ENCODE measurements at places on chromosomes 2 and 18.

DNA sequence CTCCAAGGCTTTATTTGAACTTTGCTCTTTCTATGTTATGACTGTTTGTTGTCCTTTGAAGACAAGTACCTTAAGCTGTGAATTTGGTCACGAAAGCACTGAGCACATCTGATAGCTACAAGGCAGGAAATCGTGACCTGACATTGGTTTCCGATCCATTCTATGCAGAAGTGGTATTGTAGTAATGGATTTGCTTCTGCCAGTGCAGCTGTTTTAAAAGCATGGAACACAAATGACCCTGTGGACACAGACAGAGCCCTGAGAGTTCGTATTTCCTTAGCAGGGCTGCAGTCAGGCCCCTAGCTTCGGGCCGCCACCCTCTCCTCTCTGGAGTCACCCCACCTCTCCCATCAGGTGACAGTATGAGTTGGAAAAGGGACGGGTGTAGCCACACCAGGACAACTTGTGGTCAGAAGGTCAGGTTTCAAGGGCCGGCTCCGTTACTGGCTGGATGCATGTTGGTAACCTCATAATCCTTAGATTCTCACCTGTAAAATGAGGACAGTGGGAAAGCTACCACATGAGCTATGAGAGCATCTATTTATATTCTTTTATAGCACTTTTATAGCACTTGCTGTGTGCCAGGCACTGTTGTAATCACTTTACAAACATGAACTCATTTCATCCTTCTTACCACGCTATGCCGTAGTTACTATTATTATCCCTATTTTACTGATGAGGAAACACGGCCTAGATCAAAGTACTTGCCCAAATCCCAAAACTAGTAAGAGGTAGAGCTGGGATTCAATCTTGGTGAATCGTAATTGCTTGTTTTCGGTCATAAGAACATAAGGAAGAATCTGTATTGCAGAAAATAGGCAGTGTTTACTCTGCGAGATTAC, 70.2 kb downstream of the SPATS2L start:
- no peak for DNase-seq

GRCh38 chr2:237790353-237790752, 8.2 kb upstream of the RBM44 start:
- no peak for DNase-seq

DNA sequence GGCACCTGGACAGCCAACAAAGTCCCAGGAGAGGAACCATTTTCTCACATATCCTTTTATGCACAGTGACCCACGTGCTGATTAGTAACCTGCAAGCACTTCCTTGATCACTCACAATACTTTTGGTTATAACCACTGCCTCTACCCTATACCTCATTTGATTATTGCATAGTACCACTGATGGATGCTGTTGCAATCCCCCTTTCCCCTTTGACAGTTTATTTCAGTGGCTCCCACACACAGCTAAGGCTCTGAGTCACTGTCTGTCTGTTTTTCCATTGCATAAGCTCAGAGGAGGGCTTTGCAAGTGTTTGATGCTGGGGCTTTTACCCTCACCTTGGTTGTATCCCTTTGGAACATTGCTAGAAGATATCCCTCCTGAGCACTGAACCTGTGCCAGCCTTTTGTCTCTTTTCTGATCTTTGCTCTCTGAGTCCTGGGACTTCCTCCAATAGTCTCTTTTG, 101.7 kb upstream of the RBBP8 start:
- no peak for DNase-seq

DNA sequence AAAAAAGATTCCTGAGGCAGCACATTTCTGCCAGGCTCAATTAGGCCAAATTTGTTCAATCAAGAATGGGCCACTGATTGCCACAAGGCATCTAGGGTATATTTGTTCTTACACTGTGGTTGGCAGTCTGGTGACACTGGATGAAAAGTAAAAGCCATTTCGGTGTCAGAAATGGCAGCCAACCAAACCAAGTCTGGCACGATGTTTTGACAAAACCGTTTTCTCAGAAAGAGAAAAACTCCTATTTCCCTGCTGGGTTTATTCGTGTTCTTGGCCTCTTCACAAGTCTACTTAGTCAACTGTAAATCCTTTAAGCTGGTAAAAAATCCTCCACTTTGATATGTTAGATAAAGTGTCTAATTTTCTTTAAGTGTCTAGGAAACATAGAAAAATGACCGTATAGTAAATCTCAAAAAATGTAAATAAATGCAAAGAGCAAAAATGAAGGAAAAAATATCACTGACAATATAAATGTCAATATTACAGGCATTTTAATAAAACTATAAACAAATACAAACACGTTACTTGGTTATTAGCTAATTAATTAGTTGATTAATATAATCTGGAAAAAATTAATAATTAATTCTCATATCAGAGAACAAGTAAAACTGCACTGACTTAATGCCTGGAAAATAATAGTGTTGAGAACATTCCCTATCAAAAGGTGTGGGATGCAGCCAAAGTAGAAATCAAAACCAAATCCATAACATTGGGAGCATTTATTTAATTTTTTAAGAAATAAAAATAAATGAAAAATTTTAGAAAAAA, 182.0 kb upstream of the ZNF804A start:
- DNase-seq = no peak

GRCh38 chr2:101803945-101804696, 106.6 kb downstream of the MAP4K4 start:
- DNase-seq = no peak

DNA sequence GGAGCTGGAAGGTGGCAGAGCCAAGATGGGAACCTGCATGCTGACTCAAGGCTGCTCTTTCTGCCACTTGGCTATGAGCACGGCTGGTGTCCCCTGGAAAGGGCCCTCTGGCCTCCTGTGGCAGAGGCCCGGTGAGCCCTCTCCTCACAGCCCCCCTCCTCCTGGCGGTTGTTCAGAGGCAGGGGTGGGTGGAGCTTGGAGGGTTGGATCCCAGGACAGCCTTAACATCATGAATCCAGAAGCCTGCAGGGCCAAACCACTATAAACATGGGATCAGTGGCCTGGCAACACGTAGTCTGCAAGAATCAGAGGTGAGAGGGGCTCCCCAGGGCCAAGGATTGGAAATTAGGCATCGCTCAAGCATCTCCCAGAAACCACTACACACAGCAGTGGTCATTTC, 48.5 kb upstream of the LOXHD1 start:
- no peak for DNase-seq

DNA sequence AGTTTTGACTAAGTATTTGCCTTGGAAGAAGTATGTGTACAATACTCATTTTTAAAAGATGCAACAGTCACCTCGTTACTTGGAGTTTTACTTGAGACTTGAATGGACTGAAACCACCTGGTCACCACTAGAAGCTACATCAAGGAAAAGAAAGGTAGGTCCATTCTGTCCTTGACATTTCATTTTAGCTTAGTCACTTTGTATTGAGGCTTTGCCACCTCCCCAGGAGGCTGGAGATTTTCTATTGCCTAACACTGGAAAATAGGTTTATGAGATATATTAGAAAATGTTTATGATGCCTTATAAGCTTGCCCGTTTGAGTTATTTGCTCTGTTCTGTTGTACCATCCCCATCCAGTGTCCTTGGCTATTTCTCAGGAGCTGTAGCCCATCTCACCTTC, 107.9 kb upstream of the ETAA1 start:
- DNase-seq = no peak

- no peak for DNase-seq
Observed at GRCh38 chr2:45636008-45636407, 15.5 kb upstream of the PRKCE start.

DNA sequence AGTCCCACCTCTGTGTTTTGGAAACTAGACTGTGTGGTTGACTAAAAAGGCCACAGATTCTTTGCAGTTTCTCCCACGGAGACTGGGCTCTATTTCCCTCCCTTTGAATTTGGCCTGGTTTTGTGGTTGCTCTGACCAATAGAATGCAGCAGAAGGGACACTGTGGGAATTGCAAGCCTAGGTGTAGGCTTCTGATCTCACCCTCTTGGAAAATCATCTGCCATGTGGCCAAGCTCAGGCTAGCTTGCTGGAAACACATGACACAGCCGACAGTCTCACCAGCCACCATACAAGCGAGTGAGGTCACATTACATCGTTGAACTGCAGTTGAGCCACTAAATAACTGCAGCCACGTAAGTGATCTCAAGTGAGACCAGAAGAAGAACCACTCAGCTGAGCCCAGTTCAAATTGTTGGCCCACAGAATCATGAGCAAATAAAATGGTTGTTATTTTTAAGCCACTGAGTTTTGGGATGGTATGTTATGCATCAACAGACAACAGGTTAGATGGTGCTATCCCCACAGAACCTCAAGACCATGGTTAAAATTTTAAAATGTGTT, 319.1 kb upstream of the MEX3C start:
- no peak for DNase-seq

DNA sequence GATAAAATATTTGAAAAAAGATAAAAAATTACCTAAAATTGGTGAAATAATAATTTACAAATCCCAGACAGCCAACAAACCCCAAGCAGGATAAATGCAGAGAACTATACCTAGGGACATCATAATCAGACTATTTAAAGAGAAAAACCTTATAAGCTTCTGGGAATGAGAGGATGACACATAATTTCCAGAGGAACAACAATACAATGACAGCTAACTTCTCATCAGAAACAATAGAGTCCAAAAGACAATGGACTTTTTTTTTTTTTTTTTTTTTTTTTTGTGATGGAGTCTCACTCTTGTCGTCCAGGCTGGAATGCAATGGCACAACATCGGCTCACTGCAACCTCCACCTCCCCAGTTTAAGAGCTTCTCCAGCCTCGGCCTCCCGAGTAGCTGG, 65.2 kb downstream of the SOCS6 start:
- DNase-seq = no peak

DNA sequence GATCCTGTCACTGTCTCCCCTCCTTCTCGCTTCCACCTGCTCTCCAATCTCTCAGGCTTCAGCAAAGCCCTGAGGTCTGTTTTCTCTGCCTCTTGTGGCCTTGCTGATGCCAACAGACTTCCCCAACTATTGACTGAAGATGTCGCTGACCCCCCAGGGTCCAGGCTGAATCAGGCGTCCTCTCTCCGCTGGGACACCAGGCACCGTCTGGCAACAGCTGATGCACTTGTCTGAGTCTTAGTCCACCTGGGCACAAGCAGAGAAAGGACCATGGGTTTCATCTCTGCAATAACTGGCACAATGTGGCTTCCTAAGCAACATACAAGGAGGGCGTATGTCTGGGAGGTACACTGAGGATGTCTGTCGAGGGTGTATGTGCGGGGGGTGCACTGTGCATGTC, 248.7 kb upstream of the MYT1L start:
- DNase-seq = no peak

GRCh38 chr2:14673351-14673875, 40.9 kb downstream of the LRATD1 start:
- DNase-seq = no peak

- DNase-seq = no peak
Observed at GRCh38 chr2:26720322-26721114, 28.0 kb downstream of the KCNK3 start.

DNA sequence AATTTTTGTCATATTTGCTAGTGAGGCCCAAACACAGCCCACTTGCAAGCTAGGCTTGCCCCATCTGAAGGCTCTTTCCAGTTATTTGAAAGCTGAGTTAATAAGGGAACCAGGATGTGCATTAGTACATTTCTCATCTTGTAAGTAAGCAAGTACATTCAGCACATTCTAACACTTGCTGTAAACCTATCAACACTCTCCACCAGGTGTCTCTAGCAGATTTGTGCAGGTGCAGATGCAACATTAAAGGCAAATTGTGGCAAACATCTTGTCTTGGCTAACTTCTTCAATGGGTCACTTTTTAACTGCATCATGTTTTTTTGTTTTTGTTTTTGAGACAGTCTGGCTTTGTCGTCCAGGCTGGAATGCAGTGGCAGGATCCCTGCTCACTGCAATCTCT, 25.3 kb upstream of the MFSD6 start:
- DNase-seq = no peak

DNA sequence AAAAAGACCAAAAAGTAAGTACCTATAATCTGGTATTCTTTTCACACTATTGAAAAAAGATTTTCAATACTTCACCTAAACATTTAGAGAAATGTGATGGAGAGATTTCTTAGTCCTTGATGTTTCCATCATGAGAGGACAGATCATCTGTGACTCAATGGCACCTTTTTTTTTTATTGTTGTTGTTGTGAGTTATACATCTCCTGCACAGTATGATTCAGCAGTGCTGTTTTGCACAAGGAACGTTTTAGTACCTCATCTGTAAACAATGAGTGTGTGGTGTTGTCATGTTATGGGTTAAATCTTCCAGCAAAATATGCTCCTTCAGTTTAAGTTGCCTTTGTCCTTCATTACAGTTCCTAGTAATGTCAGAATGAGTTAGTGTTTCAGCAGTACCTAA, 2.2 kb downstream of the KIAA1328 start:
- no peak for DNase-seq

DNA sequence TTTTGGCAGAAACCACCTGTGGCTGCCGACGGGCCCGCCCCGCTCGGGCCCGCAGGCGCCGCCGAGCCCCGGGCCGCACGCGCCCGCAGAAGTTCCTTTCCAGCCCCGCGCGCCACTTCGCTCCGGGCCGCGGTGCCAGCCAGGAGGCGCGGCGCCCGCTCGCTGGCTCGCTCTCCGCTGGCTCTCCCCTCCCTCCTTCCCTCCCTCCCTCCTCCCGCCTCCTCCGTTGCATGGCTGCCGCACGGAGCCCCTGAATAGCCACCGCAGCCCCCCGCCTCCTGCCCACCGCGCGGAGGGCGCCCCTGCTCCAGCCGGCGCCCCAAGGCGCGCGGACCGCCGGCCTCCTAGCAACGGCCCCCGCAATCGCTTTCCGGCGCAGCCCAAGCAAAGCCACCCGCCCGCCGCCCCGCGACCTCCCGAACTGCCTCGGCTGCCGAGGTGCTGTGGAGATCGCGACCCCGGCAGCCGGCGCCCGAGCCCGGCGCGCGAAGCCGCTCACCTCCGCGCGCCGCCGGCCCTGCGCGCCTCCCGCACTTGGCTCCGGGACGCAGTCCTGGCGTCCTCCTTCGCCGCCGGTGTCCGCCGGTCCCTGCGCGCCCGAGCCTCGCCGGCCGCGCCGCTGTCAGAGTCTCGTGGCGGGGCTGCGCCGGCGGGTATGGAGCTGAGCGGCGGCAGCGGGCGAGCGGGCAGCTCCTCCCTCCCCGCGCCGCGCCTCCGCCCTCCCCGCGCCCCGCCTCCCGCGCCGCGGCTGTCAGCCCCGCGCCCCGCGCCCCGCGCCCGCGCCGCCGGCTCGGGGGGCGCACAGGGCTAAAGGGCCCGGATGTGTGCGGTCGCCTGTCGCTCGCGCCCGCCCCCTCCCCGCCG, at the start of gene ZBTB7C:
Gene ZBTB7C (minus strand): TSS at position 657 of the 864 bp plus-strand sequence.
- DNase-seq = peak; percentile 10

DNA sequence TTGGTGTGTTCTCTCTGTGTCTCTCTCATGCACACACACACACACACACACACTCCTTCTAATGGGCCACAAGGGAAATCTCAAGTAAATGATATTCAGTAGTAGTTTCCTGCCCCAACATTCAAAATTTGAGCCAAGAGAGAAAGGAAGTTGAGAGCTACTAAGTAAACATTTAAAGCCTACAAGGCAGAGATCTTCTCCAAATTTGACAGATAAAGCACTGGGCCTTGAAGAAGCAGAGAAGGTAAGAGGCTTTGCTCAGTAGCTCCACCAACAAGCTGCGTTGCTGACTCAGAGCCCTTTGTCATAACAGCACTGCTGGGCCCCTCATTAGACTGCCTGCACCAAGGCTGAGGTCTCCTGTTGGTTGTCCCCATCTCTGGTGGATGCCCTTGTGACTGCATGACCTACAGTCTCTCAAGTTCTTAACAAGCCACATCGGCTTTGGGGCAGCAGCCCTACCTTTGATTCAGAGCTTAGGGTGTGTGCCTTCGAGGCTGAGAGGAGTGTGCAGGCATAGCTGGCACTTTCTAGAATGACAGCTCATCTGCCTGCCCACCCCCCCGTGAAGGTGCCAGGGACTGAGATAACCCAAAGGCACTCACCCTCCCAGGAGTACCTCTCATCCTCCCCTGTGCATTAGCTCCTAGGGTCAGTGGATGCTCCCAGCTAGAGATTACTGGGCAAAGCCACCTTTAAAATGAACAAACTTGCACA, 32.3 kb upstream of the NEB start:
- DNase-seq = no peak

Measured in stimulated activated CD4-positive, alpha-beta T cell treated with anti-CD3 and anti-CD28 coated beads, Interleukin-15, amount 100 ng/mL, for 1 hour (primary cell).